ENCODE measurements at places on chromosomes 7 and 10.

DNA sequence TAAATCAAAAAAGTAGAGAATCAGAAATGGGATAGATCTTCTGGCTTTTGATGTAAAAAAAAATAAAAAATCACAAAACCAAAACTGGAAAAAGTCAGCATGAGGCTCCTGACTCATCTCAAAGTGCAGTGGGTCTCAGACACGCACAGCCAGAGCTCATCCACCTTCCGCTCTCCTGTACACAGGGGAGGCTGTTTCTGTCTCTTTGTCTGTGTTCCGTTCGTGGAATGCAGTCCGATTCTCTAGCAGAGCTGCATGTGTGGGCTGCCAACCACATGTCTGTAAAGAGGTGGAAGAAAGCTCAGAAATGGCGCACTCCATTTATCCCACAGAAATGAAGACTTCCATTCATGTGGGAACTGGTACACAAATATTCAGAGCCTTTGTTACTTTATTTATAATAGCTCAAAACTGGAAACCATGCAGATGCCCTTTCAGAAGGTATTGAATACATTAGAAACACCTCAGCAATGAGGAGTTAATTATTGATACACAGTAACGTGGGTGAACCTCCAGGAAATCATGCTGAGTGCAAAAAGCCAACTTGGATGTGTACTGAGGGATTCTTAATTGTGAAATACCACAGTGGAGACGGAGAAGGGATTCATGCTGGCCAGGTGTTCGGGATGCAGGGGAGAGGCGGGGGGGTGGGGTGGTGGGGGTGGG is 123.3 kb downstream of the TRRAP start:
- DNase-seq, result no peak

DNA sequence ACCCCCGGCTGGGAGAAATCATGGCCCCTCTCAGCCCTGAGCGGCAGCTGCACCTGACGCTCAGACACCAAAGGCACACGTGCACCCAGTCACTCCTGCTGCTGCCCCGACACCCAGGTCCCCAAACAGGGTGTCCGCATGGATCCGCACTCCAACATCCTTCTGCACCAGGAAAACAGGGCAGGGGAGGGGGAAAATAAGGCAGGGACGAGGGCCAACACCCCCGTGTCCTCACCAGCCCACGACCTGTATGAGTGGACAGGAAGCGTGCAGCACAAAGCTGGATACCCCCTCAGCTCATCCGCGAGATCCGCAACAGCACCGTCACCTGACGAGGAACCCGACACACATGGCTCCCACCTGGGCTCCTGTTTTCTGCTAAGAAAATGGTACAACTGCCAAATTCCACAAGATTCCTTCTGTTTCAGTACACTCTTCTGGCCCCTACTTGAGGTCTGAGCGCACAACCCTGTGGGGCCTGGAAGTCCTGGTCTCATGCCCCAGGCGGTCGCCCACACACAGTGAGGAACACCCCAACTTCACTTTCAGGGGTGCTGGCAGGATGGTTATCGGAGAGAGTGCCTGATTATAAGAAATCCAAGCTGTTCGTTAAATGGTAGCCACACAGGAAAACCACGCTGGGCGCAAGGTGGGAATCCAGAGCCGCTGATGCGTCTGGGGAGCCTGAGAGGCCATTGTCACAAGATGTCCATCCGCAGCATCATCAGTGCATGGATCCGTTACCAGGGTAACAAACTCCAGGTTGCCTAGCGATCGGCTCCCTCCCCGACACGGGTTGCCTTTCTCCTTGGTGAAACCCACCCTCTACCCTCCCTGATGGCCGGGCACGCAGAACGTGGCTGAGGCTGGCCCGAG is 63.6 kb downstream of the ZRANB1 start:
- DNase-seq, result no peak

GRCh38 chr7:148711191-148712102 is 12.7 kb downstream of the CUL1 start:
- no peak for DNase-seq

DNA sequence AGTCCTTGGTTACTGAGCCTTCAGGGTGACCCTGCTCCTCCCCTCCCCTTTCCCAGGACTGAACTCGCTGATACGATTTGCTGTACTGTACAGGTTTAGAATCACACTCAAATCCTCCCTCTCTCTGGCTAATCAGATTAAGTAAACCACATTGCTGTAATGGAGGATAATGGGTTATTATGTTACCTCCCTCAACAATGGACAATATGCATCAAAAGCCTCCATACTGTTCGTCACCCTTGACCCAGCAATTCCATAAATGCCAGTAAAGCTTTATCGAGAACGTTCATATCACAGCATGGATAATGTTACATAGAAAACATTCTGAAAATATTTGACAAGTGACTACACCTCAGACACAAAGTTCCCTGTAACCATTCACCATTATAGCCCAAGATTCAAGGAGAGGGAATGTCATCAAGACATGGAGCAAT is 61.7 kb downstream of the FAM107B start:
- no peak for DNase-seq

GRCh38 chr7:80659120-80660055 is 20.9 kb downstream of the CD36 start:
- no peak for DNase-seq
